Placental pericyte (primary cell): ENCODE measurements at places on chromosomes 7 and 10. TPM values are rescaled to one million over a fixed set of nuclear protein-coding genes. Genes with fewer than 3 reads are reported as not detected.

The CRPPA gene
- total RNA-seq: 1.3 and 2.9 TPM in 2 replicates

The SP8 gene
- total RNA-seq: not detected in 2 replicates

The SLC29A4 gene
- 1.0 and 1.8 TPM in 2 replicates for total RNA-seq

The PCLO gene
- total RNA-seq: under 0.01 and 0.14 TPM in 2 replicates

The BMPR1A gene
- 46.6 and 70.7 TPM in 2 replicates for total RNA-seq

The PDZD7 gene
- total RNA-seq: 0.22 and 0.57 TPM in 2 replicates

The VWDE gene
- total RNA-seq: 0.14 TPM in 1 of 2 replicates, not detected in the other

The TSPAN33 gene
- total RNA-seq: 0.14 and 0.66 TPM in 2 replicates

The GARIN1A gene
- 0.88 and 1.0 TPM in 2 replicates for total RNA-seq

The ZNF775 gene
- 4.2 and 6.7 TPM in 2 replicates for total RNA-seq

The NMT2 gene
- 25.6 and 35.6 TPM in 2 replicates for total RNA-seq

The GRID2IP gene
- not detected in 2 replicates for total RNA-seq

The SPDYE8 gene
- not detected in 2 replicates for total RNA-seq

The ZNF804B gene
- total RNA-seq: not detected in 2 replicates

The CYP3A7 gene
- 0.44 TPM in 1 of 2 replicates, not detected in the other for total RNA-seq

The DNAH11 gene
- total RNA-seq: under 0.01 TPM in 1 of 2 replicates, not detected in the other

The TRPV6 gene
- not detected in 2 replicates for total RNA-seq

The HMX2 gene
- not detected in 2 replicates for total RNA-seq

The CXCL12 gene
- total RNA-seq: 1.3 and 1.6 TPM in 2 replicates

The XRCC2 gene
- total RNA-seq: 0.22 and 7.4 TPM in 2 replicates

The KCNK18 gene
- total RNA-seq: not detected in 2 replicates

The ZFYVE27 gene
- 24.9 and 31.6 TPM in 2 replicates for total RNA-seq

The R3HCC1L gene
- total RNA-seq: 12.5 and 12.9 TPM in 2 replicates

The AKR1C4 gene
- total RNA-seq: not detected in 2 replicates

The PAPOLB gene
- under 0.01 and 0.14 TPM in 2 replicates for total RNA-seq

The HOXA4 gene
- total RNA-seq: 0.29 TPM in 1 of 2 replicates, not detected in the other

The ASB15 gene
- not detected in 2 replicates for total RNA-seq
